ENCODE measurements at places on chromosomes 3 and 15.

DNA sequence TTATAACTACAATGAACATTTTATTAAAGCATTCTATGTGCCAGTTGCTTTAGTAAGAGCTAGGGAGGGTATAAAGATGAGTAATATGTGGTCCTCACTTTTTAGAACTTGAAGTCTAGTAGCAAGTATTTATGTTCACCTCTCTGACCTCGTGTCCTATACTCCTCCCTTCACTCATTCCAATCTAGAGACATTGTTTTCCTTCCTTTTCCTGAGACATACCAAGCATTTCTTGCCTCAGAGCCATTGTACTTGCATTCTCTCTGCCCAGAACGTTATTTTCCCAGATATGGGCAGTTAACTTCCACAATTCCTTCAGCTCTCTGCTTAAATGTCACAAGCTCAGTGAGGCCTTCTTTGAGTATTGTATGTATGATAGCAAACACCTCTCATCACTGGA, 408.6 kb downstream of the PDCD6IP start:
- DNase-seq: peak; percentile 58

DNA sequence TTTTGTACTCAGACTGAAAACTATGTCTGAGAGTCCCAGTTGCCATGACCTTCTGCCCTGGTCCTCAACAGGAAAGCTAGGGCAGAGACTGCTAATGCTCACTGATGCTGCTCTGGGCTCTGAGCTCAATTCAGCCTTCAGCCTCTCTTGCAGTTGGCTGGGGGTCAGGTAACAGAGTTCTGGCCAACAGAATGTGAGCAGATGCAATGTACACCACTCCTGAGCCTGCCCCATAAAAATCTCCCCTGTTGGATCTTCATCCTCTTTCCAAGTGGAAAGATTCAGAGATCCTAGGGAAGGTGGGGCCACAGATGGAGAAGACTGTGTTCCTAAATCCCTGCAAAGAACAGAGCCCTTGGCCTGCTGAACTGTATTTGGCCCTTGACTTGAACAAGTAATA, 87.8 kb downstream of the PDZRN3 start:
- no peak for DNase-seq

- DNase-seq: no peak
These were observed 28.3 kb downstream of the PTH1R start for GRCh38 chr3:46905661-46906451.

DNA sequence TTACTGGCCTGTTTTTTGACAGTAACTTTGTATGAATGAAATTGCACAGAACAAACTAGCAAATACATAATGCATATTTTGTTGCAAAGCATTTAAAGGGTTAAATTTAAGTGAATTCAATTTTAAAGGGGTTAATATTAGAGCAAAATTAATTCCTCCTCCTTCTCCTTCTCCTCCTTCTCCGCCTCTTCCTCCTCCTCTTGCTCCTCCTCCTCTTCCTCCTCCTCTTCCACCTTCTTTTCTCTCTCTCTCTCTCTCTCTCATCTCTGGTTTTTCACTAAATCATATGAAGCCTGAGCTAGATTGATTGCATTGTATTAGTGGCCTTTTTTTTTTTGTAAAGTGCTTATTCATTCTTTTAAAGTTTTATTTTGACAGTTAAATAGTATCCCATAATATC, 154.5 kb downstream of the THRB start:
- no peak for DNase-seq

DNA sequence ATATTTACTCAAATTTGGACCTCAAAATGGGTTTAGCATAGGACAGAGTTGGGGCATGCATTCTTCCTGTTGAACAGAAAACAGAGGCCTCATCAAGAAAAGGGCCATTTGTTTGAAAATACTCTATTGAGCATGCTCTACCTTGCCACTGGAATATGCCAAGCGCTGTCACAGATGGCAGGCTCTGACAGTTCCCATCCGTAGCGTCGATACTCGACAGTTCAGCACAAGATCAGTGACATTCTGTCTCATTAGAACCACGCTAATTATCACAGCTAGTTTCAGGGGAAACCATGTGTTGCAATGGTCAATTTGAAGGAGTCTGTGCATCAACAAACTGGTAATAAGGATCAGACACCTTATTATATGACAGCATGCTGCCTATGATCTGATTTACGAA, 54.5 kb downstream of the SATB1 start:
- DNase-seq: no peak

GRCh38 chr3:66432041-66432766, 68.6 kb downstream of the LRIG1 start:
- DNase-seq: no peak
